ENCODE measurements at places on chromosomes 2 and 18.

DNA sequence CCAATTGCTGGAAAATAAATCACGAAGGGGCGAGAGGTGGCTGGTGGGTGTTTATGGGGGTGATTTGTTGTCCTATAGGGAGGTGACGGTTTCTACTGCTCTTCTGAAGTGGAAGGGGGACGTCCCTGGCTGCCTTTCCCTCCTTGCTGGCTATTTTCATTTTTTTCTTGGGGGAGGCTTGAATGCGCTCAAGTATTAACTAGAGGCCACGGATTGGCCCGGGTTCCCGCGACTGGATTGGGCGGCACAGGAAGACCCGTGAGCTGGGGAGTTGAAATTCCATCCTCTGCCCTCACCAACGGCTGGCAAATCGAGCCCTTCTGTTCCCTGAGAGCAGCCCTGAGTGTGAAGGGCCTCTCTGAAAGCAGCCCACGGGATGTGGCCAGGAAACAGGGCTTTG is 176.5 kb upstream of the SPRED2 start:
- DNase-seq = no peak

GRCh38 chr18:6625481-6625880 is 104.0 kb upstream of the ARHGAP28 start:
- no peak for DNase-seq

DNA sequence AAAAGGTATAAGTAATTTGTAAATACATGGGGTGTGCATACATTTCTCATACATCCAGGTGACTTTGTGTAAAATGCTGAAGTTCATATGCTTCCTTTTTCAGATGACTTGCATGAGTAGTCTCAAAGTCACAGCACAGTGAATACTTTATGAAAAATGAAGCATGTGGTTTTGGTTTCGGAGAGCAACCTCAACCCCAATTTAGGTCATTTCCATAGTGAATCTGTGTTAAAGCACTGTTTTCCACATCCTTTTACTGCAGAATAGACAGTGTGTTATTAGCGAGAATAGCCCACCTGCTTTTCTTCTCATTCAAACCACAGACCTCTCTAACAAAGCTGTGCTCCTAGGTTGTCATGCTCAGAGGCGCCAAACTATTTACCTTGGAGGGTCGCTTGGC is 204.4 kb upstream of the RASGRP3 start:
- no peak for DNase-seq

DNA sequence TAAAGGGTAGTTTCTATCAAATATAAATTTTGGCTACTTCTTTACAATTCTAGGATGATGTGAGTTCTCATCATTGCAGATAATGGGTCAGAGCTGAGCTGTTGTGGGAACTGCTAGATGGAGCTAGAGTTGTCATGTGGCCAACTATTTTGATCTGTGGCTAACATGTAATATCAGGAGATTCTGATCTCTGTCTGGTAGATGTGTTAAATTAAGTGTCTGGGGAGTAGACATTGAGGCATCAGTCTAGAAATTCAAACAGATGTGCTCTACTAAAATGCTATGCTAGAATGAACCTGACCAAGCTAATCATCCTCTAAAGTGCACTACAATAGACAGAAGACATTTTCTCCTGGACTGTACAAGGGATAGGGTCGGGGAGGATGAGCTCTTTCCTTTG is 30.3 kb upstream of the DARS1 start:
- no peak for DNase-seq

GRCh38 chr2:1002350-1002749 is 51.7 kb downstream of the SNTG2 start:
- DNase-seq = no peak

DNA sequence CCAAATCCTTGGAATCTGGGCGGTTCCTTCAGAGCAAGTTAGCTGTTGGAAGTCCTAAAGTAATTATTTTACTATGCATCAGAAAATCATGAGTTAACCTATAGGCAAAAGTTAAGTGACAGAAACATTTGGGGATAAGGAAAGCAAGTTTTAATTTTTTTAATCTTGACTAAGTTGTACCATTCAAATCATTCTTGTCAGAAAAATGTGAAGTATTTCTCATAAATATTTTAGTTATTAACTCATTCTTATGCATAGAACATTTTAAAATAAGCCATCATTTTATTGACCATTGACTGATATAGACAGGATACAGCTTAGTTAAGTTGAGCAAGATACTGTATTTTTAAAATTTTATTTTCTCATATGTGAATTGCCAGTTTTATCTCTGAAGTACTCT is 98.2 kb upstream of the FOSL2 start:
- no peak for DNase-seq

GRCh38 chr18:27894746-27895145 is 282.2 kb downstream of the CDH2 start:
- no peak for DNase-seq

GRCh38 chr2:46885376-46885775 is 30.2 kb downstream of the MCFD2 start:
- DNase-seq = no peak
